LoVo (cell line): ENCODE measurements at places on chromosomes 13 and 19.

GRCh38 chr19:1967087-1967608, 26.2 kb downstream of the CSNK1G2 start:
- DNase-seq: no peak

DNA sequence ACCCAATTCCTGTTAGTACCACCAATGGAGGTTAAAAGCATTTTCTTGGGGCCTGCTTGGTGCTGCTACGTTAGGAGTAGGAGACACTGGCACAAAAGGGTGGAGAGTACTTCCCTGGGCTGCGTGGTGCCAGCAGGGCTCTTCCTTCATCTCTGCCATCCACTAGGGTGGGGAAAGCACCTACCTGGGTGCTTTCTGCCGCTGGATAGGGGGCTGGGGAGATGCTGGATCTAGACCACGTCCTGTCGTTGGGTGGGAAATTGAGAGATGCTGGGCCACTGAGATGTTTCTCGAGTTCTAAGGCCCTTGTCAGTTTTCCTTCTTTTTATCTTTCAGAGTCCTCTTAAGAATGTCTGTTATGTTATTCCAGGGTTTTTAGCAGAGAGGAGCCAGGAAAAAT, 6.7 kb upstream of the FCGBP start:
- no peak for DNase-seq

- no peak for DNase-seq
Measured at GRCh38 chr13:114140131-114140905, 7.9 kb upstream of the RASA3 start.

DNA sequence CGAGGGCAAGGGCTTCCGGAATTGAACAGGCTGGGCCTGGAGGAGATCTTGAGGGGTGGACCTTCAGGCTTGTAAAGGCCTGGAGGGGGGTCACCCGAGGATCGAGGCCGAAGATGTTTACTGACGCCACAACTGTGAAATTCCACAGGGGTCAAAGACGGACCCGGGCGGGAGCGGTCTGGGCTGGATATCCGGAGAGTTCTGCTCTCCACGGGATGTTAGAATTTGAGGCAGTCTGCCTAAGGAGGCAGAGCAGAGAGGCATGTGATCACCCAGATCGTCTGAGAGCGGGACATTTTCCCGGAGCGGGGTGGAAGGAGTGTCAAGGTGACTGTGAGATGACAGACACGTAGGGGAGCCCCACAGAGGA, 13.2 kb downstream of the KLHL26 start:
- DNase-seq: no peak

GRCh38 chr13:98686270-98686669, 66.2 kb downstream of the SLC15A1 start:
- DNase-seq: no peak

GRCh38 chr19:4606921-4607678, 32.2 kb upstream of the TNFAIP8L1 start:
- DNase-seq: no peak

DNA sequence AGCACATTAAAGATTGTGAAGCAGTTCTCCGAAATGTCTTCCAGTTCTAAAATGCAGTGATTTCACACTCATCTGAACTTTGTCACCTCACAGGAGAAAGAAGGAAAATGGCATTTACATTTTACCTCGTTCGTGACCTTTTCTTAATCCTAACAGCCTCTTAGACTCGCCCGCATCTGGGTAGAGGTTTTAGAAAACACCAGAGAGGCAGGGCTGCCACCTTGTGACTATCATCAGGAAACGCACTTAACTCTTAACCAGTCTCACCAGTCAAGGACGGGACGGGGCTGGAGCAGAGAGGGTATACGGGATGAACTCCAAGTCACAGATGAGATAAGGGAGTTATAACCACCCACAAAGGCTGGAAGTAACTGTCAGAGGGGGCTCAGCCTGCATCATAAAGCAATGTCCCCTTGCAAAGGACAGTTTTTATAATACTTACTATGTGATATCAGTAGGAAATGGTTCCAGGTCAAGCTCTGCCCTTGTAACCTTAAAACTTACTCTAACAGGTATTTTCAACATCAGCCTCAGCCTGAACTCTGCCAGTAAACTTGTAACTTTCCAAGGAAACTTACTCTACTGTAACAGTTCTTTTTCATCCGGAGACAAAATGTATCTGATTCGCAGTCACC, 8.6 kb upstream of the CEACAM6 start:
- DNase-seq: peak; percentile 86

GRCh38 chr19:48705431-48705830, 9.7 kb downstream of the FUT2 start:
- no peak for DNase-seq

DNA sequence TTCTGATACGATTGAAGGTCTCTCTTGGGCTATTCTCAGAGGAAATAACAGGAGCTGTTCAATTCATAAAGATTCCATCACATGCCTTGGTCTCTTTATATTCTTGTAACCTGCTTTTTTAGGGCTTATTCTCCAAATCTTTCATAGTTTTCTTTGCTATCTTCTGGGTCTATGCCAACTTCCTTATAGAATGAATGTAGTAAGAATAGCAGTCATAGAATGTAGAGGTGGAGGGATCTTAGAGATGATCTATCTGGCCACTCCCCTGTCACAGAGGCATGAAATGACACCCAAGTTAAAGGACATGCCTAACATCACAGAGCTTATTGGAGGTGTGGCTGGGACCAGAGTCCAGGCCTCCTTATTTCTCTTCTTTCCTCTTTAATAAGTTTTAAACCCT, 13.2 kb downstream of the LCP1 start:
- no peak for DNase-seq

GRCh38 chr13:66491251-66491650, 738.9 kb downstream of the PCDH9 start:
- no peak for DNase-seq

DNA sequence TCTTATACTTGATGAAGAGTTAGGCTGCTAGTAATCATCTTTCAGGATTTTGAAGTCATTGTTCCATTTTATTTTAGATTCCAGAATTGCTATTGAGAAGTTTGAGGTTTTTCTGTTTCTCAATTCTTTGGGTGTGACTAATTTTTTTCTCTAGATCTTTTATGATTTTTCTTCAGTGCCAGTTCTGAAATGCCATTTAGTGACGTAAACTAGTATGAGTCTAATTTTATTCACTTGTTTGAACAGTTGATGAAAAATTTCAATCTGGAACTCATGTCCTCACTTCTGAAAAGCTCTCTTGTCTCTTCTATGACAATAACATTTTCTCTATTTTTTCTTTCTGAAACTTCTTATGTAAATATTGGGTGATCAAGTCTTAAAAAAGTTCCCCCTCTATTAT, 188.5 kb upstream of the HTR2A start:
- no peak for DNase-seq

- no peak for DNase-seq
Measured at GRCh38 chr19:10517760-10518443, 655 bp upstream of the S1PR5 start.

DNA sequence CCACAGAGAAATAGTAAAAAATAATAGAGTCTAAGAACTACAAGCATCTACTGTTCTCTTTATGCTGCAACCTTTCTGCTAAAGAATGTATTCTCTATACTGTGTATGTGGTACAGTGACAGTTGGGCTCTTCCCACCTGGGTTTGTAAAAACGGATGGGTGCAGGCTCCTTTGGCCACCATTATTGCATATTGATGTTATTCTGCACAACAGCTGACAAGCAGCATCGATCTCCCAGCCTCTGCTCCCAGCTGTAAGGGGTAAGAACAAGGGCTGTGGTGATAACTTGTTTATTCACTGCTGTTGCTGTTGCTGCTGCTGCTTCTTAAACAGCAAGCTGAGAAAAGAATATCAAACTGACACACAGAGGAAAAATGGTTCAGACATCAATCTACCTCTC, 56.1 kb downstream of the KCNRG start:
- DNase-seq: no peak

DNA sequence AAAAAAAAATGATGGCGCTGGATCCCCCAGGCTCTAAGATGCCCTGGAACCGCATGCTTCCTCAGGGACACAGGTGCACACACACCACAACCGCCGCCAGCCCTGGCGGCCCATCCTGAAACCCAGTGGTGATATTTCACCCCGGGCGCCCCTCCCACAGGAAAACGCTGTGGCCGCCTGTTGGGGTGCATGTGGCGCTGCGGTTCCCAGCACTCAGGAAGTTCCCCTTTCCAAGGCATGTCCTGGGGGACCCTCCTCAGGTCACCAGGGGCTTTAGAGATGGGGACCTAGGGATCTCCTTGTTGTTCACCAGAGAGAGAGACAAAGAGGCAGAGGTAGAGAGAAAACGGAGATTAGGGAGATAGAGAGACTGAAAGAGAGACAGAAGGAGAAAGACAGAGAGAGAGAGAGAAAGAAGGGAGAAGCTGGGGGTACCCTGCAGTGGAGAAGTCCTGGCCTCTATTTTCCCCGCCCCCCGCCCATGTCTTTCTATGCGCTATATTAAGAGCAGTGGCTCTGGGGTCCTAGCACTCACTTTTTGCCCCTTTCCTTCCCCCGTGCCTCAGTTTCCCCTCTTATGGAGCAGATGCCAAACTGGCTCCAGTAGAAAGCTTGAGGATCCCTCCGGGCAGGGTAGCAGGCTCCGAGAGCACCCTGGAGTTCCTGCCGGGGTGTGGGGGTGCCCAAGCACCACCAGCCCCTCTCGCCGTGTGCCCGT, 2.3 kb downstream of the ADGRE2 start:
- no peak for DNase-seq

DNA sequence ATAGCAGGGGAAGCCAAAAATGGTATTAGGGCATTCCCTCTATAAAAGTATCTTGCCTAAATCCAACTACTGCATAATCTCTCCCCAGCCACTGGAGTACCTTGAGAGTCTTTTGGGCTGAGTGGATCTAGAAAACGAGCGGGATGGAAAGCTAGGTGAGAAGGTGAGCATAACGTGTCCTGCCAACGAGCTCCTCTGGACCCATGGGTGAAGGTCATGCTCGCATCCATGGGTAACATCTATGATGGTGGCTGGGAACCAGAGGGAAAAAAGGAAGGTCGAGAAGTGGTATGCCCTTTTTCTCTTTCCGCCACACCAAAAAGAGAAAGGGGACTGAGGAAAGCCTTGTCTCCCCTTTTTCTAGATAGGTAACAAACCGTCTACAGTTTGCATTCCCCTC, 63.0 kb downstream of the ZNF208 start:
- DNase-seq: no peak

DNA sequence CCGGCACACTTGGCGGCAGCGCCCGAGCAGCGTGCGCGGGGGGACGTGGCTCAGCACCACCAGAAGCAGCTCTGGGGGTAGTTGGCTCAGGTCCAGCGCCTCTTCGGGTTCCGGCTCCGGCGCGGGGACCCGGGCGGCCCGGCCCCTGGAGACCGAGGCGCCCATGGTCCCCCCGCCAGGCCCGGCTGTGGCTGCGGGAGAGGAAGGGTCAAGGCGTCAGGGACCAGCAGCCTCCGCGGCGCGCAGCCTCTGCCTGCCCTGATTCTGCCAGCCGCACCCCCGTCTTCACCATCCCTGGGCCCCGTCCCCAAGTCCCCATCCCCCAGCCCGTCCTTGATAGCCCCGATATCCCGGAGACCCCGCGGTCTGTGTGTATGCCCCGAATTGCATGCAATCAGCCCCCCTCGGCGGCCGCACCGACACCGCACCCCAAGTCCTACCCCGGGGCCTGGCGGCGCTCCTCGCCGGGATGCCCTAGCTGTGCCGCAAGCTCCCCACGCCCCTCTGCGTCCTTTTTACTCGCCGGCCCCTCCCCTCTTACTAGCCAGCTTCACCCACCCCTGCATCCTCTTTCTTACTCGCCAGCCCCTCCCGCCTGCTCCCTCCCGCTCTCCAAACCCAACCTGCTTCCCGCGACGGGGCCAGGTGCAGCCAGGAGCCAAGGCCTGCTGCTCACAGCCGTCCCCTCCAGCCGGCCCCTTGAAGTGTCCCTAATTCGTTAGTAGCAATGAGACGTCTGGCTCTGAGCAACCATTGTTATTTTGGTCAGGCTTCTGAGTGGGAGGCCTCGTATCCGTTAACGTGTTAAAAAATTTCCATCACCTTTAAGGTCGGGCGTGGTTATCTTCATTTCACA, at the start of gene FBXO27:
Gene FBXO27, minus strand, starts transcription at position 487 of the 856 bp plus-strand sequence. Its CDS starts 322 bp downstream, at position 165.
- no peak for DNase-seq

GRCh38 chr13:33541456-33541855, 255.9 kb upstream of the STARD13 start:
- DNase-seq: no peak

GRCh38 chr19:23554548-23554947, 132.5 kb downstream of the ZNF675 start:
- DNase-seq: no peak

DNA sequence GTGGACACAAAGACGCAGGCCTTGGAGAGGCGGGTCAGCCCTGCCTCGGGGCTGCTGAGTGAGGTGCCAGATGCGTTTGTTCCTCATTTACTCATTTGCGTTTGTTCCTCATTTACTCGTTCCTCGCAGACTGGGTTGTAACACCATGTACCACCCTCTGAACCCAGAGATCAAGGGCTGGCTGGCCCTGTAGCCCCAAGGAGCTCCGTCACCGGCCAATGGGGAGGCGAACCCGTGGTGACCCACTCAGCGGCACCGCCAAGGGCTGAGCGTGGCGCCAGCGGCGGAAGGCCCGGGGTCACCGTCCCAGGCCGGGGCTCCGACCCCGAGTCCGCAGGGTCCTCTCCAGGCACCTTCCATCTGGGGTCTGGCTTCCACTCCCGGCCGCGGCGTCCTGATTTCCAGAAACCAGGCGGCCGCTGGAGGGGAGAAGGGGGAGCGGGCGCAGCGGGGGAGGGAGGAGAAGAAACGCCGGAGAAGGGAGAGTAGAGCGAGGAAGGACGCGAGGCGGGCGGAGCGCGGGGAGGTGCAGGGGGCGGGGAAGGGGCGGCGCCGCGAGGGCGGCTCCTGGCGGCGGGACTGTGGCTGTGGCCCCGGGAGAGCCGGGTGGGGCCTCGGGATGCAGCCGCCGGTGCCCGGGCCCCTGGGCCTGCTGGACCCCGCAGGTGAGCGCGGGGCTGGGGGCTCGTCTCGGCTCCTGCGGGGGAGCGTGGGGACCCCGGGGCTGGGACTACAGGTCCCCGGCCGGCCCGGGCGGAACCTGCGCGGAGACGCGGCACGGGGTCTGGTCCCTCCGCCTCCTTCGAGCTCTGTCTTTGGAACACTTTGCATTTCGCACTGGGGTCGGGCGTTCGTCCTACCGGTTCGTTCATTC, at the start of gene TMEM255B:
Gene TMEM255B, plus strand, starts transcription at position 576 of the 874 bp plus-strand sequence. Its CDS starts 44 bp downstream, at position 620.
- DNase-seq: peak; percentile 77

DNA sequence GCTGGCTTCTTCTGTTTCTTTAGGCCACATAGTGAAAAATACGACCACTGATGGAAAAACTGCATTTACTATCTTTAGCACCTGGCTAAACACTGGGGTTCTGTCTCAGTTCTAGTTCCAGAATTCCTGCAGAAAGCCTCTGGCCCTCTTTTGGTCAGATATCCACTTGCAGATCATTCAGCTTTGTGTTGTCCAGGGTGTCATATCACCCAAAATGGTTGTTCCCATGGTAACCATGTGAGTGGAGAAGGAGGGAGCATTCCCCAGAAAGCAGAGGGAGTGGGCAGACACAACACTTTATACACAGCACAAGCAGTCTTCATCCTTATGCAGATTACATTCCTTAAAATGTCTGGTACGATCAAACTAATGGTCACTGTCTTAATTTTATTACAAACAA, 73.5 kb downstream of the CAB39L start:
- no peak for DNase-seq
